ENCODE measurements at places on chromosomes 4 and X.

DNA sequence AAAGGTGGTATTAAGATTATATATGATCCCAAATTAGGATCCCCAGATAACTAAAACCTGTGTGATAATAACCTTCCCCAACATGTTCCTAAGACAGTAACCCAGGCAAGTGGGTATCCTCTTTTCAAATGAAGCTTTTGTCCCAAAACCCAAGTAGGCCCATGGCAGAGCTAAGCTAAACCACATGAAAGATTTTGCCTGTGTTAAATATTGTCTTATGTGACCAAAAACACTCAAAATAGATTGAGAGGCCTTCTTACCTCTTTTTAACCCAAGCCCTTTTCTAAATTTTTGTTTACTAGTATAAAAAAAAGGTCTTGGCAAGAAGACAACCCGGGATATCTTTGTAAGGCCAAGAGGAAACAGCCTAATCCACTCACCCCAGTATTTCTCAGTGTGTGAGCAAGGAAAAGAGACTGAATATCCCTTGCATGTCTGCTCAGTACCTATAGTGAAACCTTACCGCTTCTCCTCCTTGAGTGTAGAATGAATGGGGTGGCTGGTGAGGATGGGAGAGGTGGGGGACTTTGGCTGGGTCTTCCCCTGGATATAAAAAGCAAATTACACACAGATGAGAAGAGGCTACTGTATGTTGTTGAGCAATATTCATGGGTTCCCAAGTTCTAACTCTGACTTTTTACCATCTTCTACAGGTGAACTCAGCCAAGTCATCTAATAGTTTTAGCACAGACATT is 188.8 kb upstream of the BMP3 start:
- DNase-seq, result no peak

- no peak for DNase-seq
These were observed 1.8 kb downstream of the HS6ST2 start for GRCh38 chrX:132956421-132957210.

- DNase-seq, result no peak
These were observed at the start of gene ITIH6 for GRCh38 chrX:54798137-54798536. TSS of gene ITIH6 (minus strand) at chrX:54798255. CDS start at chrX:54798210, 45 bp downstream.

GRCh38 chr4:41175794-41176193 is 38.5 kb downstream of the APBB2 start:
- DNase-seq, result no peak

DNA sequence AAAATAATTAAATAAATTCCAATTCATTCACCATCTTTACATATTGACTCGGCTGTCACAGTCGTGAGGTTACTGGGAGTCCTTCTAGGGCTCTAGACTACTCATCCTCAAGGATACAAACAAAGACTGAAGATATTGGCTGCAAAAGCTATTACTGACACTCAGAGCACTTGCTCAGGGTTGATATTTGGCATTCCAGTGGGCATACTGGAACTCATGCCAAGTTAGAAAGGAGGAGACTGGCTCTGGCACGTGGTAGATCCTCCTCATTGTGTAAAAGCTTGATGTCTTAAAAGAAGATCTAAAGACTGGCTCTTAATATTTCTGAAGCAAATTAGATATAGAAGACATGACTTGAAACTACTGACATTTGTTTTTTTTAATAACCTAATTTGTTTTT is 172.7 kb downstream of the GPM6A start:
- DNase-seq, result no peak

GRCh38 chr4:41207291-41207831 is 7.0 kb downstream of the APBB2 start:
- no peak for DNase-seq

GRCh38 chr4:41679991-41680390 is 68.5 kb downstream of the PHOX2B start:
- DNase-seq, result no peak

DNA sequence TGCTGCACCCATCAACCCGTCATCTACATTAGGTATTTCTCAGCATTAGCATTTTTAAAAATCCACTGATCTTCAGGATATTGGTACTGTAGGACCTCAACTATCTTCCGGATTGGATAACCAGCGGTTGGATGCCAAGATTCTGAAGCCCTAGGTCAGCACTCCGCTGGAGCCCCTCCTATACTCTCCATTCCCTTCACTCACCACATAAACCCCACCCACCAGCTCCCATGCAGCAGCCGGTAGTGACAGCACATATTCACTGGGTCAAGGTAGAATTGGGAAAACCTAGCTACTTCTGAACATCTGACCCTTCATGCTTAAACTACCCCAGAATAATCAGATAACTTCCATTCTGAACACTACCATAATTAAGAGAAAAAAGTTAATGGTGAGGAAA is 134.9 kb downstream of the CORIN start:
- DNase-seq, result no peak

- no peak for DNase-seq
These were observed 41.9 kb downstream of the F11 start for GRCh38 chr4:186307916-186308315.

DNA sequence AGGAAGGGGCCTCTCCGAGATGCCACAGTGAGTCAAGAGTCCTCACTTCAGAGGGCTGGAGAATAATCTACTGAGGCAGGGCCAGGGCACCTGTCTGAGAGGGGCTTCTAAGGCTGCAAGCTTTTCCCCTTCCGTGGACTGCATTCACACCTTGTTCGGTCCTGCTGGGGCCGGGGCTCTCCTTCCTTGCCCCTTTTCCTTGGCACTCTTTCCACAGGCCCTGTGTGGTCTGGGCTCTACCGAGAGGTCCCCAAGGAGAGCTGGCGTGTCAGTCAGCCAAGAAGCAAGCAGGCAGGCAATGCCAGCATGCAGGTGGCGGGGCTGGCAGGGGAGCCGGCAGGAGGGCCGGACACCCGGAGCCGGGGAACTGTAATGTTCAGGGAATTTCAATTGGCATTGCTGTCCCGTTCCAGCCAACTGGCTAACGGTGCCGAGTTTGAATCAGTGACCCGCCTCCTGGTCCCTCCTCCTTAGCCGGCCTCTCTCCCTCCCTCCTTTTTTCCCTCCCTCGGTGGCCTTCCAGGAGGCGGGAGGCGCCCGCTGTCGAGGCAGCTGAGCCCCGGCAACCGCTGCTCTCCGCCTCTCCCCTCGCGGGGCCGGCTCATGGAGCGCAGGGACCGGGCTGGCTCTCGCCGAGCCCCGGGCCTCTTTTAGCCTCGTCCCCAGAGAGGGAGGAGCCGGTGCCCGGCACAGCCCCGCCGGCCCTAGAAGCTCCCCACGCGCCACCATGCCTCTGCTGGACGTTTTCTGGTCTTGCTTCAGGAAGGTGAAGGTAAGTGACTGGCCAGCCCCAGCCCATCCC is at the start of gene STARD8:
Gene STARD8, plus strand, starts transcription at position 511 of the 802 bp plus-strand sequence. Its CDS starts 217 bp downstream, at position 728.
- DNase-seq, result no peak
